ENCODE measurements at places on chromosomes 16 and 17.

DNA sequence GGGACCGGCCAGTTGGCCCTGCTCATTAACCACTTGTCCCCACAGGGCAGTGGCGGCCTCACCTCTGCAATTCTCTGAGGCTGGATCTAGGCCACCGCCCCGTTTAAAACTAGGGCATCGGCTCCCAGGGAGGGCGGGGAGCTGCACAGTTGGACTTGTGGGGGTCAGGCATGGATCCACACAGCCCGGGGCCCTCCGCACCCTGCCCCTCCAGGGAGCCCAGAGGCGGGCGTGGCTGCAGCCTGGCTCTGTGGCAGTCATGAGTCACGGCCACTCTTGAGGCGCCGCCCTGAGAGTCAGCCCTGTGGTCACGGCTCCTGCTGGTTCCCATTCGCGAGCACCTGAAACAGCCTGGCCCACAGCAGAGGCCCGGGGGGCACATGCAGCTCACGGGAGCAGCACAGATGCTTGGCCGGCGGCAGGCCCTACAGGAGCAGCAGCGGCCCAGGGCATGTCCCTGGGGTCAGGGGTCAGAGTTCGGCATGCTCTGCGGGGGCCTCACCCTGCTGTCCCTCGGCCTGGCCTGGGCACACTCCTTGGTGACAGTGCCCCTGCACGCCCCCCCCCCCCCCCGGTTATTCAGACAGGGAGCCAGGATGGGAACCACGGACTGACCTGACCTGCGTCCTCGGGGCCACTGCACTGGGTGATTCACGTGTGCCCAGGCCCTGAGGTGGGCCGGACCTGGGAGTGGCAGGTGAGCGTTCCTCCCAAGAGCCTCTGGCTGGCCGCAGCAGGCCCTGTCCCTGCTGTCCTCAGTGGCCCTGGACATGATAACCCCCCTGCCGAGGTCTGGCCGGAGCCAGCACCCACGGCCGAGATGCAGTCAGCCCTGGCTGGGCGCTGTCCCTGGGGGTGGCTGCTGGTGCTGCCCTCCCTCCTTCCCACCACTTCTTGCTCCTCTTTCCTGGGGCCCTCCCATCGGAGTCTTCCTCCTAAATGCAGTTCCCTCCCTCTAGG lies 8.2 kb downstream of the CAPN15 start:
- ATAC-seq: no peak

DNA sequence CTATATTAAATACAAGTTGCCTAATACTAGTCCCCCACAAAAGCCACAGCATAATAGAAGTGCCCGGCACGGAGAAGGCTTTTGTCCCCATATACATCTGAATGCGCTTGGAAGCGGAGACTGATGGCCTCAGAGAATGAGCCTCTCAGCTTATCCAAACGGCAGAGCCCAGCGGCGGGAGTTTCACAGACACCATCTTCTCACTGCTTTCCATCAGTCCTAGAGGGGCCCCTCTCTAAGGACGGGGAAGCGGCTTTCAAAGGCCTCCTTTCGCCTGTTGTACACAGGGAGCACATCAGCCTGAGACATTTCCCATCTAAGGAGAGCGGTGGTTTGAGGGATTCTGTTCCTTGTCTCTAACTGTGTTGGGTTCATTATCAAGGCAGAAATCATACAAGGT lies 16.9 kb downstream of the NXN start:
- ATAC-seq: no peak

- no peak for ATAC-seq
Observed at GRCh38 chr17:6943406-6943805, 52.4 kb upstream of the ALOX12 start.

GRCh38 chr17:27980043-27980442 lies 62.4 kb upstream of the NLK start:
- no peak for ATAC-seq

GRCh38 chr16:17204644-17205043 lies 266.1 kb downstream of the XYLT1 start:
- no peak for ATAC-seq

GRCh38 chr16:4290236-4290830 lies 17.5 kb upstream of the TFAP4 start:
- no peak for ATAC-seq

- peak; percentile 37 for ATAC-seq
Observed at GRCh38 chr17:38899421-38899820, 26.0 kb upstream of the LASP1NB start.

DNA sequence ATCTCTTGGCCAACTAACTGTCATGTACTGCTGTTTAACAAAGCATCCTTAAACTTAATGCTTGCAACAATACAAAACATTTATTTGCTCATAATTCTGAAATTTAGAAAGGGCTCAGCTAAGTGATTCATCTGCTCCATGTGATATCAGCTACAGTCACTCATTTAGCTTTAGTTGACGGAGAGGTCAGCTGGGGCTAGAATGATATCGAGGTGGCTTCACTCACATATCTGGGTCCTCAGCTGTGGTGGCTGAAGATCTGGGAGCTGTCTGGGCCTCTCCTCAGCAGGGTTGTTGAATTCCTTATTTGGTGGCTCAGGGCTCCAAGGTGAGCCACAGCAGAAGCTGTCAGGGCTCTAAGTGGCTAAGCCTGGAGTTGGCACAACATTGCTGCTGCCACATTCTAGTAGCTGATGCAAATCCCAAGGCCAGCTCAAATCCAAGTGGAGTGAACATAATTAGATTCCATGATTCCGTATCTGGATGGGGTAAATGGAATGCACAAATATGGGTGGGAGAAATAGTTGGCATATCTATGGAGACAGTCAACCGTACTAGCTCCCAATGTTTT lies 62.8 kb downstream of the HS3ST3A1 start:
- ATAC-seq: no peak

All from stimulated activated memory B cell treated with anti-CD40 and anti-IgM and Interleukin-4, amounts not matched to agents 10 μg/mL and 1 μg/mL and 100 μg/mL, for 72 hours (primary cell).